ENCODE measurements at places on chromosomes 3 and 15.

GRCh38 chr15:89196994-89197393 lies 24.4 kb downstream of the RLBP1 start:
- no peak for DNase-seq

DNA sequence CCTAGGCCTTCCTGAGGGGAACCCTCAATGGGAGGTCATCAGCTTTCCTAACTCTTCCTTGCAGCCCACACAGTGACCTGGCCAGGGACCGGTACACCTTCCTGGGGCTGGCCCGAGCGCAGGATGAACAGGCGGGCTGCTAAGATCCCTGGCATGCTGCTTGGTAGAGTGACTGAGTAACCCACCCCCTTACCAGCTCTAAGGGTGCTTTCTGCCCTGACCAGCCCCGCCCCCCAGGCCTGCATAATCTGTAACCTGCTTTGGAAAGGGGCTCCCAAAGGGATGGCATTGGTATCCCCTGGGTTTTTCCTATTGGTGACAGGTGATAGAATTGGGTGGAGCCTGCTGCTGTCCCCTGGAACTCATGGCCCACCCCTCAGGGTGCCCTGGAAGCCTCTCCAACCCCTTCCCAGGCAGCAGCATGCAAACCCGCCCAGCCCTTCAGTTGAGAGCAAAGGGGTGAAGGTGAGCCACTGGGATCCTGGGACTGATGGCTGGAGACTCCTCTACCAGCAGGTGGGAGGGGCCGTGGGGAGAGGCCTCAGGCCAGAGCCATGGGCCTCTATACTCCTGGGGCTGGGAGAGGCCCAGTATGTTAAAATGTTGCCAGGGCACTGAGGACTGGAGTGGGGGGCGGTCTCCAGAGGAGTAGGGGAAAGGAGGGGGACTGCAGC lies 11.1 kb upstream of the KIF7 start:
- no peak for DNase-seq

GRCh38 chr3:9770276-9770812 lies 597 bp upstream of the CAMK1 start:
- peak; percentile 91 for DNase-seq

GRCh38 chr15:67605871-67606270 lies 63.4 kb downstream of the MAP2K5 start:
- DNase-seq: no peak

DNA sequence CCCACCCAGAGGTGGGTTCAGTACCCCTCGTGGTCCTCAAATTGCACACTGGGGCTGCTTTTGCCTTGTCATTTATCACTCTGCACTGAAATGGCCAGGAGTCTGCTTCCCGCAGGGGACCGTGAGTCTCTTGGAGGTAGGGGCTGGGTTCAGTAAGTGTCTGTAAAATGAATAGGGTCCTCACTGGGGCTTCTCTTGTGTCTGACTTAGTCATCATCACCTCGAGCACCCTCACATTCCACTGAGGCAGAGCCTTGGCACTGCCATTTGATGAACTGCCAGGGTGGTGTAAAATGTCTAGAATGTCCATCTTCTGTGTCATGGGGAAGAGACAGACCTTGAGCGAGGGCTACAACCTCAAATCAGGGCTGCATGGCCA lies 61.0 kb upstream of the RYK start:
- no peak for DNase-seq

DNA sequence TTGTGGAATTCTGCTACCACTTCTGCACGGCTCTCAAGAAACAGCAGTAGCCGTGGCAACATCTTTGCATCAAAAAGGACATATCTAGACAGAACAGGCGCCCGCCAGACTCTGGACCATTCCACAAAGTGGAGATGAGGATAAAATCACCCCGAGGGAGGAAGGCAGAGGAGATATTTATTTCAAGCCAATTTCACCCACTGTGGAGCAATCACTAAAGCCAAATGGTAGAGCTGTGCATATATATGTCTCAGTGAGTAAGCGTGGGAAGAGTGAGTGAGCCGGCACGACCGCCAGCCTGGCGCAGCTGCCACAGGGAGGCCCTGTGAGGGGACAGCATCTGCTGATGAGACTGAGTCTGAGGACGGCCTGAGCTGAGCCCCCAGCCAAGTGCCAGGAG lies 111.3 kb downstream of the MEGF11 start:
- no peak for DNase-seq

DNA sequence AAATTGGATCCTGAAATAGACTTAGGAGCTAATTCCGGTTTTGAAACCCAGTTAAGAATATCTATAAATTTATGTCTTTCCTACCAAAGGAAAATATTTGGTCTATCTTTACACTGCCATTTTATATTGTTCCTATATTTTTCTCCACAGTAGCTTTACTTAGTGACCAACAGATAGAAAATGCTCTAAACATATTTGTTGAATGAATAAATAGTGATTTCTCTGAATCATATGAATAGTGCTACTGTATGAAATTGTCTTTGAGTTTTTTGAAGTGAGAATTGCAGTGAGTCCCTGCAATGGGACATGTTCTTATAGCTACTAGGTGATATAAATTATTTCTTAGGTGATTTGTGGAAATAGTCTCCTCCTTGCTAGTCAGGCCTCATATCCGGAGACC lies 18.5 kb upstream of the EID1 start:
- no peak for DNase-seq

DNA sequence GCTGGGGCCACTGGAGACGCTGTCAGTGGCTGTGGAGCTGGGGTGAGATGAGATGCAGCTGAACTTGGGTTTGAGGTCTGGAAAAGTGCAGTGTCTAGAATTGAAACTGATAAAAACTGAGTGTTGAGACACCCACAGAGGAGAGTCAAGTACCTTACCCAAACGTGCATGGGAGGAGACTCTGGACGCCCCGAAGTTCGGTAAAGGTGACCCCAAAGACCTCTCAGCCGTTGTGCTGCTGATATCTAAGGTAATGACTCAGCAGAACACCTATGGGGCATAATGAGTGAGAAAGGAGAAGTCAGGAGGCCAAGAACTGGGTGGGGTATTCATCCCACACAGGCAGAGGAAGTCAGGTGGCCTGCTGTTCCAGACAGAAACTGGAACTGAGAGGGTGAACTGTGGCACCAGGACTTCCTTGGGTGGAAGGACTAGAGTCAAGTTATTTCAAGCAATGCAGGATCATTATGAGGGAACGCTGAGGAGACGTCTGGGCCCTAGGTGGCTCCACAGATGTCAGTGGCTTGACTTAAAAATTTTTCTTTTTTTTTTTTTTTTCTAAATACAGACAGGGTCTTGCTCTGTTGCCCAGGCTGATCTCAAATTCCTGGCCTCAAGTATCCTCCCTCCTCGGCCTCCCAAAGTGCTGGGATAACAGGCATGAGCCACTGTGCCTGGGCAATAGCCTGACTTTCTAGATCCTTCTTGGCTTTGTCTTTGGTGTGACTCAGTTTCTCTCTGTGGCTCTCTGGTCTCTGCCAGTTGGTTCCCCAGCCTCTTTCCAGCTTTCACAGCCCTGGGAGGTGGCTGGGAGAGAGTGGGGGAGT lies 67.6 kb upstream of the GCNT3 start:
- no peak for DNase-seq

DNA sequence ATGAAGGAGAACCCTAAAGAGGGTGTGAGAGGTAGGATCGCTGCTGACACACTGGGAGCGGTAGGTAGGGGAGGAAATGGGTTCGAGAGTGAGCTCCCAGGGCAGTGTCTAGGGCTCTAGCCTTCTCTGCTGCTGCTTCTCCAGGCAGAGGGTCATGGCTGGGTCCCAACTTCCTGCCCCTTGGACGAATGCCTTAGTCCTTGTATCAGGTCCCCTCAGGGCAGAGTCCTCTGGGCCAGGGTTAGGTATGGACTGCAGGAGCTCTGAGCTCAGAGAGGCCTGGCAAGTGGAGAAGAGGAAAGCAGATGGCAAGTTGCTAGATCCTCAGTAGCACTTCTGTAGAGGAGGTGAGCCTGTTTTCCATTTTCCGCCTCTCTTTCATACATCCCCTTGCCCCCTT lies 2.9 kb downstream of the CORO2B start:
- no peak for DNase-seq

GRCh38 chr3:127035677-127036076 lies 52.8 kb downstream of the PLXNA1 start:
- peak; percentile 24 for DNase-seq

- DNase-seq: no peak
Observed at GRCh38 chr15:67036775-67037555, 28.4 kb upstream of the SMAD3 start.

GRCh38 chr3:187920030-187920429 lies 174.8 kb upstream of the BCL6 start:
- DNase-seq: no peak

DNA sequence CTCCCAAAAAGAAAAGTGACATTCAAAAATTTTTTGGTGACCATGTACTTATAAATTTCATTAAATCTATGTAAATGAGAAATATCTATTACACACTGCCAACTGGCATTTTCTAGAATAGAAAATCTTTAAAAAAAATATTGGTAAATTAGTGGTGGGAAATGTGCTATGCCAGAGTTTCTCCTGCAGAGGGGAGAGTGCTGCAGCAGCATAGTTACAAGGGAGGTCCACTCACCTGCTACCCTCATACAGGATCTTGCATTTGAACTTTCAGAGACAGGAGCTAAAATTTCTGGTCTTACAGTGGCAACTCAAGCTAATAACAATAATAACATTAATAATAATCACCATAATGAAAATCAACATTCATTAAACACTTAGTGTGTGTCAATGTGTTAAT lies 459.6 kb downstream of the NSUN3 start:
- DNase-seq: no peak

DNA sequence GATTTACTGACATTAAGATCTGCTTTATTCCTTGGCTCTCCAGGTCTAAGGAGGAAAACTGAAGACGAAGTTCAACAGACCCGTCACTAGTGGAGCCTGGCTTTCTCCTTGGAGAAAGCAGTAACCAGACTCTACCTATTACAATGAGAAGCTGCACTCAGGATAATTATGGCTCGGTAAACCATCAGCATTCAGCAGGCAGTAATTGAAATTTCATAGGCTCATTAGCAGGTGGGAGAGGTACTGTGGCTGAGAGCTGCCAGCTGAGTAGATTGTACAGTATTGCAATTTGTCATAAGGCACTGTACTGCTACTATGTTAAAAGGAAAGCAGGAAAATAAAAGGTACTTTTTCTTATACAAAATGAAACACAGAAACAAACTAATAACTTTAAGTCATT lies 51.2 kb downstream of the CHAC1 start:
- DNase-seq: no peak

- no peak for DNase-seq
Observed at GRCh38 chr3:119257654-119258410, 17.2 kb upstream of the B4GALT4 start.

- DNase-seq: no peak
Observed at GRCh38 chr15:52200831-52201365, 9.7 kb upstream of the GNB5 start.

DNA sequence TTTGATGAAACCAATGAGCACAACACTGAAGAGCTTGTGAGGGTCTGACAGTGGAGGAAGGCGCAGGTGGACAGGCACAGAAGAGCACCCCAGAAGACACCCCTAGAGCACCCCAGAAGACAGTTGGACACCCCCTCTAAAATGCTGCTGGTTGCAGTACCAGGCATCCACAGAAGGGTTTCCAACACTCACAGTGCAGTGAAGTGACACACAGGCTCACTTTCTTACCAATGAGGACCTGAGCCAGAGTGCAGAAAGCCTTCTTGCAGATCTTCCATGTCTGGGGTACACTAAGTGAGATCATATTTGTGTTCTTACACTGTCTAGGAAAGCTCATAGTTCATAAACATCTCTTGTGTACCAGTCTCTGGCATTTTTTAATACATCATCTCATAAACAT lies 27.6 kb downstream of the CCNL1 start:
- DNase-seq: no peak

DNA sequence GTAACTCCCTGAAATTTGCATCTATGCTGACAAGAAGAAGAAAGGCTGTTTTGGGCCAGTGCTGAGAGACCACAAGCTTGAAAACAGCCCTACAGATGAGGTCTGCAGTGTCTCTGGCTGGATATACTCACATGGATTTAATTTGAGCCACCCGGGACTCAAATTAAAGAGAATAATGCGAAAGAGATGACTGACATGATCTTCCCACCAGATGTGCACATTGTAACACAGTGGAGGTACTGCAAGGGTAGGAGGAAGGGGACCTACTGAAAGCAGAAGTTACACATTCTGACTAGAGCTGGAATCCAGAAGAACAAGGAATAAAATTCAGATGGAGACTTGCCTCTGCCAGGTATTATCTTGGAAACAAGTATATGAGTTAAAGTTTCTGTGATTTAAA lies 728.3 kb upstream of the SGO1 start:
- no peak for DNase-seq

- DNase-seq: no peak
Observed at GRCh38 chr3:101020351-101021015, 27.3 kb upstream of the ABI3BP start.

- no peak for DNase-seq
Observed at GRCh38 chr15:58548308-58549012, 116.7 kb downstream of the LIPC start.

- no peak for DNase-seq
Observed at GRCh38 chr3:179697736-179698332, 45.0 kb downstream of the USP13 start.

DNA sequence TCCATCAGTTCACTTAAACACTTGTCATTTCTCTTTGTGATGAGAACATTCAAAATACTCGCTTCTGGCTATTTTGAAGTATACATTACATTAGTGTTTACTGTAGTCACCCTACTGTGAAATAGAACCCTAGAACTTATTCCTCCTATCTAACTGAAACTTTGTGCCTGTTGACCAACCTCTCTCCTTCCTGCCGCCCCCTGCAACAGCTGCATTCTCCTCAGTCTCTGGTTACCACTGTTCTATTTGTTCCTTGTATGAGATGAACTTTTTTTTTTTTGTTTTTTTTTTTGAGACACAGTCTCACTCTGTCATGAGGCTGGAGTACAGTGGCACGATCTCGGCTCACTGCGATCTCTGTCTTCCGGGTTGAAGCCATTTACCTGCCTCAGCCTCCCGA lies 2.9 kb downstream of the RAD51 start:
- DNase-seq: no peak

Data from left ventricle myocardium inferior (tissue), 1 donor.